ENCODE measurements at places on chromosomes 11 and 22.

GRCh38 chr22:24848559-24849168, 42.7 kb downstream of the SGSM1 start:
- DNase-seq, result no peak

- no peak for DNase-seq
Measured at GRCh38 chr11:44397586-44398178, 87.7 kb upstream of the ALX4 start.

GRCh38 chr11:32435942-32436750, 807 bp upstream of the WT1 start:
- DNase-seq, result no peak

DNA sequence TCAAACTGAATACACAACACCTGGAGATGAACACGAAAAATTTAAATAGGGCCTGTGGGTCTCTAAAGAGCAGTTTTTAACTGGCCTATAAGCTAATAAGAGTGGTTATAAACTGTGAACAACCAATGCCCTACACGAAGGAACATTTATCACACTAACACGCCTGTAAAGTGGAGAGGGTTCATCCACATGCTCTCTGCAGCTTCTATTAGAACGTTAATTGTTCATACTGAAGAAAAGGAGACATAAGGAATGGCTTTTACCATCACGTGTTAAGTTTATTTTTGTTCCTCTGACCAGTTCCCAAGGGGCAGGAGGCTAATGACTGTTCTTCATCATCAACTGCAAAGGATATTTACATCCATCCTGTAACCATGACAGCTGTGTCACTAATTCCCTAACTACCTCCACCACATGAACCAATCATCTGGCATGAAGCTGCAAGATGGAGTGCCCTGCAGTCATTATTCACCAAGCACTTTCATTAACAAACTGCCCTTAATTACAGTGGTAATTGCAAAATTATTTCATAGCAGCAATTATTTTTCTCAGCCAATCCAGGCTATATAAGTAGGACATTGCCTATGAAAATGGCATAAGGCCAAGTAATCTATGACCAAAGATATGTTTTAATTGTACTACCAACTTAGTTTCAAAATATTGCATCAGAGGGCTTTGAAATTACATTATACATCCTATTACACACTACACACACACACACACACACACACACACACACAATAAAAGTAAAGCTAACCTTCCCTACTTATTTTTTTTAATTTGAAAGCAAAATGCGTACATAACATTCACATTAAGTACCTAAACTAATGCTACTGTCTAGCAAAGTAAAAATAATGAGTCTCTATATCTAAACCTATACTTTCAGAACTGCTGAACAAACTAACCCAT, 186.7 kb downstream of the CADM1 start:
- DNase-seq, result peak; percentile 32

- no peak for DNase-seq
Measured at GRCh38 chr22:37630839-37631435, 8.5 kb upstream of the SH3BP1 start.

DNA sequence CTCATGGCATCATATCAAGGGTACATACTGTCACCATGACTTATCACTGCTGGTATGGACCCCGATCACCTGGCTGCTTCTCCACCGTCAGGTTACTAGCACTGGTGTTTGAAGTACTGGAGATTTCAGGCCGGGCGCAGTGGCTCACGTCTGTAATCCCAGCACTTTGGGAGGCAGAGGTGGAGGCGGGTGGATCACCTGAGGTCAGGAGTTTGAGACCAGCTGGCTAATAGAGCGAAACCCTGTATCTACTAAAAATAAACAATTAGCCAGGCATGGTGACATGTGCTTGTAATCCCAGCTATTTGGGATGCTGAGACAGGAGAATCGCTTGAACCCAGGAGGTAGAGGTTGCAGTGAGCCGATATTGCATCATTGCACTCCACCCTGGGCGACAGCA, 82.4 kb upstream of the ANO1 start:
- no peak for DNase-seq

- peak; percentile 34 for DNase-seq
Measured at GRCh38 chr11:96341211-96342013, 1.6 kb downstream of the MAML2 start.

DNA sequence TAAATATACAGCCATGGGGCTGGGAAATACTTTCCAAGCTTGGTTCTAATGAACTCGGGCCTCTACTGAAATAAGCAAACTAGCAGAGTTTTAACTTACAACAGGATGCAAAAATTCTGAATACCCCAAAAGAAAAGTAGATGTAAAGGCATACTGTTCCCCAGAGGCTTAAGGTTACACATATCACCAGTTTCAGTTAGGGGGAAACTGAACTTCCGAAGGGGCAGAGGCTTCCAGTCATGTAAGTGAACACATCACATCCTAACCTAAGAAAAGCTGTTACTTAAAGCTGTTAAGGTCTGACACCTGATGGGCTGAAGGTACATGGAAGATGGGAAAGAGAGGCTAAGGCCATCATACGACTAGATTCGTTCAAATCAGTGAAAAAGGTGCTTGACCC, 2.3 kb downstream of the GAB2 start:
- no peak for DNase-seq

DNA sequence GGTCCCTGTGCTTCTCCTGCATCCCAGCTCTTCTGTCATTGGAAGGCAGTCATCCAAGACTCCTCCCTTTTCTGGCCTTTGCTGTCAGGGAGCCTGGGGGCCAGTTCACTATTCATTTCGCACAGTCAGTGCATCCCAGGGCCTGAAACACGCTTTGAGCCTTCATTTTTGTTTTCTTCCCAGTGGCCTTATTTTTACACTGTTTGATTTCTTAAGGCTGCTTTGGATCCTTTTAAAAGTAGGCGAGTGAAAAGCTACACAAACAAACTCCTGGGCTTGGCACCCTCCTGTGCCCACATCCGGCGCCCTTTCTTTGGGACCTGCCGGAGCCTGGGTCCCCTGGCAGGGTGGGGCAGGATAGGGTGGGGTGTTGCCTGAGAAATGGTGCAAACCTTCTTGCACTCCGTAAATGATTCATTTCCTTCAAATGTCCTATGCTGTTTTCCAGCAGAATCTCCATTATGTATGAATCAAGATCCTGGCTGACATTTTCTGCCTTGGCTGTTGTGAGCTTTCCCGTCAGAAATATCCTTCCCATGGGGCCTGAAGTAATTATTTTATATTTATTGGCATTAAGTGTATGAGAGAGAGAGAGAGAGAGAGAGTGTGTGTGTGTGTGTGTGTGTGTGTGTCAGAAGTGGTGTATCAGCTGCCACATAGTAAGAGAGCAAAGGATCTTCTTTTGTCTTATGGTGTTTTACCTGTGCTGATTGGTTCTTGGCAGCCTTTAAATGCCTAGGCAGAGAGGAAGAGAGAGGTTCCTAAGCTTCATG, 45.6 kb downstream of the BCR start:
- DNase-seq, result peak; percentile 73

- no peak for DNase-seq
Measured at GRCh38 chr11:8384199-8384821, 120.6 kb upstream of the LMO1 start.

DNA sequence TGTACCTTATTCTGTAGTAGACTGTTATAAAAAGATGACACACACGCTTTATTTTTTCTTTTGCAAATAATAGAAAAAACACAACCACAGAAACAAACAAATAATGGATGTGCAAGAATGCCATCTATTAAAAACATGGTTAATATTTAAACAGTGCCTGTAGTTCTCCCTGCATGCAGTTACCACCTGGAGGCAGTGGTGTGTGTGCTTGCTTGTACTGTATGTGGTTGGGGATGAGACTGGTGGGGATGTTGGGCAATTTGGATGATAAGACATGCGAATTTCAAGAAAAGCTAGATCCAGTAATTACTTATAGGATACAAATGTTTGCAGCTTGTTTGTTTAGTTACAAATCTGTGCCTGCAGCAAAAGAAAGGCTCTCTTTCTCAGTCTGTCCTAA, 3.6 kb downstream of the C11orf87 start:
- DNase-seq, result no peak

GRCh38 chr22:48483764-48484528, 1343.7 kb downstream of the BRD1 start:
- DNase-seq, result no peak

DNA sequence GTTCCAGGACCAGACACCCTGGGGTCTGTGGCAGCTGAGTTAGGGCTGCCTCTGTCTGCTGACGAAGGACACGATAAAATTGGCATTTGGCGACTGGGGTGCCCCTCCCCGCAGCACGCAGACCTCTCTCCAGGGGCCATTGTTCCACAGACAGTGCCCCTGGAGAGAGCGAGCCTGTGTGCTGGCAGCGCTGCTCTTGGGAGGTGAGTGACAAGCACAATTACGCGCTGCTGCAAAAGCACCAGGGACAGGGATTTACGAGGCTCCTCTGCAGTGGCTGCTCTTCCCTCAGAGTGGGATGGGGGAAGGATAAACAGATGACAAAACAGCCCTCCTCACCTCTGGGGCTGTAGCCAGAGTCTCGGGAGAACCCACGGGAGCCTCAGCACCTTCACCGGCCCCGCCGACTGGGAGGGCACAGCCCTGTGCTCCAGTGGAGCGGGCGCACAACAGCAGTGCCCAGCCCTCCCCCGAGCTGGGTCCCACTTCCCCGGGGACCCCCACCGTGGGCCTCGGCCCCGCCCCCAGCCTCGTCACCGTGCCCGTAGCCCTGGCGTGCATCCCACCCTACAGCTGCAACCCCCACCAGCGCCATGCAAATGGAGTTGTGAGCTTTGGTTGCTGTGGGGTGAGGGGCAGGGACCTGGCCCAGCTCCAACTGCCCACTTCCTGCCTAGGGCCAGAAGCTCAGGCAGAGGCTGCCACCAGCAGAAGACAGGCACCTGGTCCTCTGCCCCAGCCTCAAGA, 19.6 kb downstream of the CHID1 start:
- no peak for DNase-seq

Data from fibroblast of skin of back (primary cell).